ENCODE measurements at places on chromosomes 1 and 21. TPM values are rescaled to one million over a fixed set of nuclear protein-coding genes. Genes with fewer than 3 reads are reported as not detected.

Gene ECM1
- total RNA-seq: 1.4 TPM

Gene OPTC
- total RNA-seq: not detected

Gene CRYBG2
- 51.8 TPM for total RNA-seq

Gene SELL
- not detected for total RNA-seq

Gene KCNJ15
- not detected for total RNA-seq

Gene RHBDL2
- not detected for total RNA-seq

Gene FCRL2
- 114 TPM for total RNA-seq

Gene LIN9
- 6.6 TPM for total RNA-seq

Gene SLC35A3
- 16.5 TPM for total RNA-seq

Gene ZYG11A
- total RNA-seq: not detected

Gene GJA4
- 2.8 TPM for total RNA-seq

Gene OR2L3
- not detected for total RNA-seq

Gene KCND3
- total RNA-seq: 0.85 TPM

Gene VCAM1
- total RNA-seq: 4.3 TPM

Gene VWA5B1
- not detected for total RNA-seq

Gene LAMC2
- 24.2 TPM for total RNA-seq

GRCh38 chr1:20255666-20256065 lies 35.0 kb upstream of the VWA5B1 start:
- peak; percentile 85 for DNase-seq

DNA sequence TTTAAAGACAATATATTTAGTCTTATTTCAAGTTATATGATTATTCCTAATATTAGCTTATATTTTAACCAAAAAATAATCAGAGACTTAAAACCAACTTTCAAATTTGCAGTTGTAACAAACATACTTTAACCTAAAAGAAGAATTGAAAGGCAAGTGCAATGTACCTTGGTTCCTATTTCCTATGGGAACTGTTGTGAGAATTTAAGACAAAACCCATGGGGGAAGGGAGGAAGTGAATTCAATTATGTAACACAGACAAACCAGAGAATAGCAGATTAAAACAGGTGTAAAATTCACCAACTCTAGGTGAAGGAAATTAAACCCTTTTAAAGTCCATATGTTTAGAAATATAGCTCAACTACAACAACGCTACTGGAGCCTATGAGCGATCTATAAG lies 22.6 kb upstream of the CR2 start:
- no peak for DNase-seq

DNA sequence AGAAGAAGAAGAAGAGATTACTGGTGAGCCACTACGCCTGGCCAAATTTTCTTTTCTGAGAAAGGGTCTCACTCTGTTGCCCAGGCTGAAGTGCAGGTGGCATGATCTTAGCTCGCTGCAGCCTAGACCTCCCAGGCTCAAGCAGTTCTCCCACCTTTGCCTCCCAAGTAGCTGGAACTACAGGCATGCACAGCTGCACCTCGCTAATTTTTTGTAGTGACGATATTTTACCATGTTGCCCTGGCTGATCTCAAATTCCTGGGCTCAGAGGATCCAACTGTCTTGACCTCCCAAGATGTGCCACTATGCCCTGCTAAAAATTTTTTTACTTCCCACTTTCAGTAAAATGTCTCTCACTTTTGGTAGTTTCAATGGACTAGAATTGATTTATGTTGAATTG lies 24.4 kb downstream of the TMEM200B start:
- no peak for DNase-seq

DNA sequence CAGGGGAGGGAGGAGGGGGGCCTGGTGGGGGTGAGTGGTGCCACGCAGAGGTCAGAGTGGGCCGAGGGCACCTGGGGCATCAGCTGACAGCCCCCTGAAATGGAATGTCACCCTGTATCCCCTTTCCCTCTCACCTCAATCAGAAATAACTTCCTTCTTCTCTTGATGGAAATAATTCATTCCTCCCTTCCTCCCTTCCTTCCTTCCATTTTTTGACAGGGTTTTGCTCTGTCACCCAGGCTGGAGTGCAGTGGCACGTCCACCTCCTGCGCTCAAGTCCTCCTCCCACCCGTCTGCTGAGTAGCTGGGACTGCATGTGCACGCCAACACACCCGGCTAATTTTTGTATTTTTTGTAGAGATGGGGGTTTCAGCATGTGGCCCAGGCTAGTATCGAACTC lies 48.4 kb upstream of the LRRC3 start:
- no peak for DNase-seq

- DNase-seq: no peak
Observed at GRCh38 chr1:215114154-215114933, 31.8 kb downstream of the KCNK2 start.

DNA sequence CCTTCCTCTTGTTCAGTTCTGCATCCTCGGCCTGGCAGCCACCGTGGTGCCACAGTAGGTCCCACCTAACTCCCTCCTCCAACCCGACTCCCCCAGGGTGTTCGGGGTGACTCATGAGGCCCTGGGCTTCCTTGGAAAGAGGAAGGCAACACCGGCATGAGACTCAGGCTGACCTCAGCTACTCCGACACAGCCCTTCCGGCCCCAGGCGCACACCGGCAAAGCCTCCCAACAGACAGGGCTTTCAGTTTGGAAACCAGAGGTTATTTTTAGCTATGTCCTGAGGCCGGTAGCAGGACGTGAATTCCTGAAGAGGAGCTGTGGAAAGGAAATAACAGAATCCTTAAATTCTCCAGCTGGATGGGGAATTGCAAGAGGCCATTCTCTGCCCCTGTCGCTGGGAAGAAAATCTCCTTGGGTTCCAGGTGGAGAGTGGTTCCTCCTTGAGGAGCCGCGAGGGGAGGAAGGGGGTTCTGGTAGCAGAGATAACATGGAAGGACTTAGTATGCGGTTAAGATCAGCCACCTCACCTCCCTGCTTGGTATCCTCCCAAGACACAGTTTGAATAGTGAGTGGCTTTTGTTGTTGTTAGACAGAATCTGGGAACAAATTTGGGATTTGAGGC lies 24.4 kb downstream of the PLXNA2 start:
- DNase-seq: no peak

DNA sequence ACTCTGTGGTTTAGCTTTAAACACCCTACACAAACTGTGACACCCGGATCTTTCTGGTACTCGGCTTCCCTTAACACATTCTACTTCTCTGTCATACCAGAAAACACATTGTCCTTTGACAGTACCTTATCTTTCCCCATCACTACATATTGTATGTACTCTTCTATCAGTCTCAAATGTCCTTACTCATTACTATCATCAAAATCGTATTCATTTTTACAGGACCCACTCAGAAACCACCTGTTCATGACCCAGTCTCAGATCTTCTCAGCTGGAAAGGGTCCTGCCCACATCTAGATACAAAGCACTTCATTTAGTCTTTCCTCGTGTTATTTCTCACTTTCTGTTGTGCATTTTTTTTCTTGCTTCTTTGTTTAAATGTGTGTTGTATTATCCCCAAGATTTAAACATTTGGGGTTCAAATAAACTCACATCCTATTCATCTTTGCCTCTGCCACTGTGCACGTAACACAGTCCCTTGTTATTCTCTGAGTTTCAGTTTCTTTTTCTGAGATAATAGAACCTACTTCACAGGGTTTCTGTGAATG lies 27.7 kb downstream of the CD34 start:
- no peak for DNase-seq

DNA sequence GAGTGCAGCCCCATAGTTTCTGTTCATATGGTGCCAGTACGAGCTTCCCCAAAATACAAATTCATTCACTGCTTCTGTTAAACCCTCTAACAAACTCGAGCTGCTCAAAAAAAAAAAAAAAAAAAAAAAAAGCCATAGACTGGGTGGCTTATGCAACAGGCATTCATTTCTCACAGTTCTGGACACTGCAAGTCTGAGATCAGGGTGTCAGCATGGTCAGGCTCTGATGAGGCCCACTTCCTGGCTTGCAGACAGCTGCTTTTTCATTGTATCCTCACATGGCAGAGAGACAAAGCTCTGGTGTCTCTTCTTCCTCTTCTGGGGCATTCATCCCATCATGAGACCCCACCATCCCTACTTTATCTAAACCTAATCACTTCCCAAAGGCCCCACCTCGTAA lies 121.6 kb downstream of the PTBP2 start:
- no peak for DNase-seq

DNA sequence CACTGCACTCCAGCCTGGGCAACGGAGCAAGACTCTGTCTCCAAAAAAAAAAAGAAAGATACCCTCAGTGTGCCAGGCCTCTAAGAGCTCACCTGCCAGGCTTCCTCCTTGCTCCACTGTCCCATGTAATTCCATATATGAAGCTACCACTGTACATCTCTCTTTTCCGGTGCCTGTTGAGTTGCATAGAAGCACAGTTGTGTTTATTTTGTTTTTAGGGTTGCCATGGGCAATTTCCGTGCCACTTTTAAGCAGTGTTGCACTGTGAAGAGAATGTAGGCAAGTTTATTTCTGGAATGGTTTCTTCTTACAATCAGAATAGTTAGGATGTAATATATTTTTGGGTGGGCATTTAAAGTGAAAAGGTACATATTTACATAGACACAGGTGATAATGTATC lies 23.3 kb downstream of the MR1 start:
- no peak for DNase-seq

DNA sequence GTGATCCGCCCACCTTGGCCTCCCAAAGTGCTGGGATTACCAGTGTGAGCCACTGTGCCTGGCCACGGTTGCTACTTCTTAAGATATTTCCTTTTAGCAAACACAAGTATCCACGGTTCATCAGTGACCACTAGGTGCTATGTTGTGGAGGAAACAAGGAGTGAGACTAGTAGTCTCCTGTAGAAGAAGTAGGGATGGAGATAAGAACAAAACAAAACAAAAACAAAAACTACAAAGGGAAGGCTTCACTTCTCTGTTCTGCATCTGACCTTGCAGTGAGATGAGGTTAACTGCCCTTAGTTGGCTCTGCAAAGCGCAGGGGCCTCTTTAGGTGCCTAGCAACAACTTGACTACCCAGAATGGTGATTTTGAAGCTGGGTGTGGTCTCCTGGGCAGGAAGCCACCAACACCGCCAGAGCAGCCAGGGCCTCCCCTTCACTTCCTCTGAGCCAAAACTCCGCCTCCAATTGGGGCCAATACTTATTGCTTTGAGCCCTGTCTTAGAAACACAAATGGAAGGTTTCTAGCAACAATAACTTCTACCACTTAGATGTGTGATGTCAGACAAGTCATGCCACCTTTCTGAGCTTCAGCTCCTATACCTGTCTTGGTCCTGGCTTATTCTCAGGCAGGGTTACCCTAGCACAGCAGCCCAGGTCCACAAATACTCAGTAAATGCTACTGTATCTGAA lies 12.8 kb upstream of the CDC42 start:
- DNase-seq: peak; percentile 88

DNA sequence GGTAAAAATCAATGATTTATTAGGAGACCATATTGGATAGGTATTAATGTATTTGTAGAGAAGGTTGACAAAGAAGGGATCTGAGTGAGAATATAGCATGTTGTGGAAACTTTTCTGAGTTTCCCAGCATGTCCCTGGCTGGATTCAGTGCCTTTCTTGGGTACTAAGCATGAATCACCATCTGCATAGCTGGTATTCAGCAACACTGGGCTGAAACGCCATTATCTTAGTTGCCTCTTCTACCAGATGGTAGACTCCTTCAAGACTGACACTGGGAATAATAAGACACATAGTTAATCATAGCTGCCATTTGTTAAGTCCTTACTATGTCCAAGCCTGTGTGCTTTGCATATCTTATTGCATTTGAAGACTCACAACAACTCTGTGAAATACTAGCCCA lies 45.5 kb downstream of the ATP5PF start:
- DNase-seq: no peak

GRCh38 chr1:31401241-31401640 lies 11.8 kb upstream of the SERINC2 start:
- DNase-seq: no peak

GRCh38 chr1:84849357-84849975 lies 43.5 kb downstream of the LPAR3 start:
- no peak for DNase-seq

GRCh38 chr21:37546949-37547614 lies 180.5 kb downstream of the DYRK1A start:
- DNase-seq: no peak

DNA sequence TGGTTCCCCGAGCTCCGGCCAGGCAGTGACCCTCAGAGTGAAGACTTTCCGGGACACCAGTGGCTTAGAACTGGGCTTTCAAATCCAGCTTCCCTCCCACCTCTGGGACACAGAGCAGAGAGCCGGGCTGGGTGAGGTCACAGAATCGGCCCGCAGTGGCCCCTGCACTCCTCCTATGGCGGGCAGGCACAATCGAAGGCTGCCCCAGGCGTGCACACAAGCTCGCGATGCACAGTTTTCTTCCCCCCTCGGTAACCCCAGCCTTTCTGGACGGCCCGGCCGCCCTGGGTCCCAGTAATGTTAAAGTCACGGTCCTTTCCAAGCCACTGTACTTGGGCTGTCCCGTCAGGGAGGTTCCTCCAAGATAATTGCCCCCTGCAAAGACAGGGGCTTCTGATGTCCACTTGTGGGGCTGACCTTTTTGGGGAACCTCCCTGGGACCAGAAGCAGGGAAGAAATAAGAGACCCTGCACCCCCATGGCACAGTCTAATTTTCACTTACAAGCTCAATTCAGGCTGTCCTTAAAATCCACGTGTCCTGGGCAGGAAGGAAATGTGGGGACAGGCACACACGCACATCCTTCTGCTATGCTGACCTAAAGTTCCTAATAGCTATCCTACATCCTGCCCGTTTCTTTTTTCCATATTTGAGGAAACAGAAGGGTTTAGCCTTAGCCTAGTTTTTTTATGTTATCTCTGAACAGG lies 13.7 kb downstream of the TFF3 start:
- DNase-seq: no peak

- no peak for DNase-seq
Observed at GRCh38 chr1:92476071-92476631, 10.6 kb downstream of the GFI1 start.

- DNase-seq: no peak
Observed at GRCh38 chr1:55445416-55445815, 230.3 kb upstream of the USP24 start.

DNA sequence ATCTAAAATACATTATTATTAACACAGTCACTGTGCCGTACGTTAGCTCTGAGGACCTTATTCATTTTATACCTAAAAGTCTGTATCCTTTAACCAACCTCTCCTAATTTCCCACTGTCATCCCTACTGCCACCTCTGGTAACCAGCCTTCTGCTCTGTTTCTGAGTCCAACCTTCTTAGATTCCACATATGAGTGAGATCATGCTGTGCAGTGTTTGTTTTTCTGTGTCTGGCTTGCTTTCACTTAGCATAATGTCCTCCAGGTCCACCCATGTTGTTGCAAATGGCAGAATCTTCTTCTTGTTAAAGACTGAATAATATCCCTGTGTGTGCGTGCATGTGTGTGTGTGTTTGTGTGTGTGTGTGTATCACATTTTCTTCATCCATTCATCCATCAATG lies 64.2 kb downstream of the ETS2 start:
- no peak for DNase-seq
